ENCODE measurements at places on chromosomes 12 and 14.

GRCh38 chr14:72054911-72055310, 122.7 kb downstream of the RGS6 start:
- no peak overlapping the region for H3K27ac ChIP-seq
- H3K27me3 ChIP-seq, result peaks cover 2% of the 10 kb centered on the region
- DNase-seq, result no peak
- H3K4me1 ChIP-seq, result no peaks in the 10 kb centered on the region
- H3K4me3 ChIP-seq, result no peak overlapping the region

DNA sequence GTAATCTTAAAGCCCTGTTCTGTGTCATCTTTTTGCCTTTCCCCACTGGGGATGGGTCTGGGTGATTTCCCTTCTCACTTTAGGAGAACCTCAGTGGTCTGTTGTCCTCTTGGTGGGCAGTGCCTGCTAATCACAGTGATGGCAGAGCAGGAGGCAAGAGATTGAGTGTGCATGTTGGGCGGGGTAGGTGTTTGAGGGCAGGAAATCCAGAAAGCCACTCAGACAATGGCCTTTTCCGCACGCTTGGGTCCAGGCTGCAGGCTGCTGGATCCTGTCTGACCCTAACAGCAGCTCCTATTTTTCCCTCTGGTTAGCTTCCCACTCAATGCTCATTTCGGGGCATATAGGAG, 13.7 kb upstream of the ITGA5 start:
- no peak for DNase-seq
- H3K36me3 ChIP-seq, result no peaks in the 10 kb centered on the region
- H3K27ac ChIP-seq, result no peak overlapping the region

DNA sequence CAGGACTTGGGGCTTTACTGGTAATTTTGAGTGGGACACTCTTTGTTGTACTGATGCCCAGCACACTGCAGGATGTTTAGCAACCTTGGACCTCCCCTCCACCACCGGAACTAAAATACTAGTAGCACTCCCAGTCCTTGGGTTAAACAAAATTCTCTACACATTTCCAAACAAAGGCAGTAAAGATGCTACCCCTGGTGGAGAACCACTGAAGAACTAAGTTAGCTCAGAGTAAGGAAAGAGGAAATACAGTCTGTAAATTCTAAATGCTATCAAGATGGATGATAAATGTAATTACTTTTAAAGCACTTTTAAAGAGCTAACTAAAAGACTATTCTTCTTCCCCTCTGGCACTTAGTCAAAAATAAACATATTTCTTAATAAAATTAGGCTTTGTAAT, 64.1 kb downstream of the LRP6 start:
- H3K27ac ChIP-seq, result no peak overlapping the region
- H3K36me3 ChIP-seq, result no peaks in the 10 kb centered on the region
- no peak for DNase-seq
- H3K4me3 ChIP-seq, result no peak overlapping the region
- H3K4me1 ChIP-seq, result no peaks in the 10 kb centered on the region

DNA sequence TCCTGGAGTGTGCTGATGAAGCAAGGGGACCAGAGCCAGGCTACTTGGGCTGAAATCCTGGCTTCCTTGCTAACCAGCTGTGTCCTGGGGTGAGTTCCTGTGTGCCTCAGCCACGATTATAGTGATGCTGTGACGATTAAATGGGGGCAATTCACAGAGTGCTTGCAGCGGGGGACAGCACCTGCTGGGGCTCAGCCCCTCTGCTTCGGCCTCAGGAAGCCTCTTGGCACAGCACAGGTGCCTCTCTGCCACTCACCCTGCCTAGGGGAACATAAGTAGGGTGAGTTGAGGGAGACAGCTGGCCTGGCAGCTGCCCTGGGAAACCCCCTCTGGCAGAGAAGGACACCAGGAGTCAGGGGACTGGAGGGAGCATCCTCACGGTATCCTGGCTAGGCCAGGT, 9.4 kb downstream of the KRT80 start:
- H3K27me3 ChIP-seq, result no peaks in the 10 kb centered on the region
- no peaks in the 10 kb centered on the region for H3K36me3 ChIP-seq
- H3K4me3 ChIP-seq, result no peak overlapping the region
- H3K27ac ChIP-seq, result no peak overlapping the region
- no peaks in the 10 kb centered on the region for H3K4me1 ChIP-seq
- no peak for DNase-seq

- no peak for DNase-seq
- no peaks in the 10 kb centered on the region for H3K27me3 ChIP-seq
- H3K27ac ChIP-seq, result no peak overlapping the region
- peaks cover 37% of the 10 kb centered on the region for H3K4me1 ChIP-seq
- H3K4me3 ChIP-seq, result no peak overlapping the region
Measured at GRCh38 chr12:66663611-66664010, 15.3 kb downstream of the GRIP1 start.

- H3K4me3 ChIP-seq, result no peak overlapping the region
- no peaks in the 10 kb centered on the region for H3K36me3 ChIP-seq
- peaks cover 35% of the 10 kb centered on the region for H3K4me1 ChIP-seq
- H3K27ac ChIP-seq, result no peak overlapping the region
- DNase-seq, result peak; percentile 64
Measured at GRCh38 chr14:50055461-50056228, 60.7 kb downstream of the VCPKMT start.

DNA sequence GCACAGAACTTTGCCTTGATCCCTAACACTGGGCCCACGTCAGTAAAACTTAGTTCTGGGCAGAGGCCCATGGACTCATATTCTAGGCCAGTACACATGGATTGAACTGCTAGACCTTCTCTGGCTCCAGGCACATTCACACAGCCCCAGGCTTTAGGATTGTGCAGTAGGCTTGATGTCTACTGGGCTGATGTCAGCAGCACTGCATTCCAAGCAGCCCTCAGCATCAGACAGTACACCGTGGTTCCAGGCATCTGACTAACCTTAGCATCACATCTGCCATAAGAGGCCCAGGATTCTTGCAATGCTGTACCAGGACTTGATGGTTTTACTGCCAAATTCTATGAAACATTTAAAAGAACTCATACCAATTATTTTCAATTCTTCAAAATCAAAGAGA, 301.9 kb downstream of the CCER1 start:
- no peak for DNase-seq
- H3K4me3 ChIP-seq, result no peak overlapping the region
- no peak overlapping the region for H3K27ac ChIP-seq
- no peaks in the 10 kb centered on the region for H3K36me3 ChIP-seq
- no peaks in the 10 kb centered on the region for H3K27me3 ChIP-seq

DNA sequence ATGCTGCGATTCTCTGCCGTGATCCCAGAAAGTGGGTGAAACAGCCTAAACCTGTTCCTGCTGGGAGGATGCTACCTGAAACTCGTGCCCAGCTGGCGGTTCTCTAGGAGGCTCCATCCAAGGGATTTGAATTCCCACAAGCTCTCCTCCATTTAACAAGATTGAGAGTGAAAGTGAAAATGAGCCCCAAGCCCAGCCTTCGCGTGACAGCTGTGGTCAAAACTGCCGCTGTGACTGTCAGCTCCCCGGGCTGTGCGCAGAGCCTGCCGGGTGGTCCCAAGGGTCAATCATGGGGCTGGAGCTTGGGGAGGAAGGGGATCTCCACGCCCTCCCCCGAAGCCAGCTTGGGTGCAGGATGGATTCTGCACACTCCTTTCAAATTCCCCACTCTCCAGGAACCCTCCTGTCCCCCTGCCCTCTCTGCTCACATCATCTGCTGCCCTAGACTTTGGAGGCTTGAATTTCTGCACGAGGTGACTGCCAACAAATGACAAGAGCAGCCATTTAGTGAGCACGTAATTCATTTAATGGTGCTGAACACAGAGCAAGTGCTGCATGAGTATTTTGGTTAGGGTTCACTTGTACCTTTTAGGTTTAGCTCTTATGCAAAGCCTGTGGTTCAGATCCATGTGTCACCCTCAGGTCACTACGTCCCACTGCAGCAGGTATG, 5.3 kb downstream of the ASB2 start:
- peak overlapping the region; percentile 61 for H3K4me3 ChIP-seq
- H3K4me1 ChIP-seq, result peaks cover 63% of the 10 kb centered on the region
- peaks cover 23% of the 10 kb centered on the region for H3K27me3 ChIP-seq
- peak; percentile 73 for DNase-seq
- H3K36me3 ChIP-seq, result no peaks in the 10 kb centered on the region

DNA sequence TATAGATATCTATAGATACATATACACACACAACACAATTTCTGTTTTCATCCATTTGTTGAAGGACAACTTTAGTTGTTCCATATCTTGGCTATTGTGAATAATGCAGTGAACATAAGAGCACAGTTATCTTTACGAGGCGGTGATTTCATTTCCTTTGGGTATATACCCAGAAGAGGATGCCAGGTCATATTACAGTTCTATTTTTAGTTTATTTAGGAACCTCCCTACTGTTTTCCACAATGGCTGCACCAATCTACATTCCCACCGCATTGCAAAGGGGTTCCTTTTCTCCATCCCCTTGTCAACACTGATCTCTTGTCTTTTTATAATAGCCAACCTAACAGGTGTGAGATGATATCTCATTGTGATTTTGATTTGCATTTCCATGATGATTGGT, 143.4 kb upstream of the ARHGAP5 start:
- H3K4me1 ChIP-seq, result peaks cover 3% of the 10 kb centered on the region
- no peak overlapping the region for H3K27ac ChIP-seq
- no peak overlapping the region for H3K4me3 ChIP-seq
- no peak for DNase-seq

DNA sequence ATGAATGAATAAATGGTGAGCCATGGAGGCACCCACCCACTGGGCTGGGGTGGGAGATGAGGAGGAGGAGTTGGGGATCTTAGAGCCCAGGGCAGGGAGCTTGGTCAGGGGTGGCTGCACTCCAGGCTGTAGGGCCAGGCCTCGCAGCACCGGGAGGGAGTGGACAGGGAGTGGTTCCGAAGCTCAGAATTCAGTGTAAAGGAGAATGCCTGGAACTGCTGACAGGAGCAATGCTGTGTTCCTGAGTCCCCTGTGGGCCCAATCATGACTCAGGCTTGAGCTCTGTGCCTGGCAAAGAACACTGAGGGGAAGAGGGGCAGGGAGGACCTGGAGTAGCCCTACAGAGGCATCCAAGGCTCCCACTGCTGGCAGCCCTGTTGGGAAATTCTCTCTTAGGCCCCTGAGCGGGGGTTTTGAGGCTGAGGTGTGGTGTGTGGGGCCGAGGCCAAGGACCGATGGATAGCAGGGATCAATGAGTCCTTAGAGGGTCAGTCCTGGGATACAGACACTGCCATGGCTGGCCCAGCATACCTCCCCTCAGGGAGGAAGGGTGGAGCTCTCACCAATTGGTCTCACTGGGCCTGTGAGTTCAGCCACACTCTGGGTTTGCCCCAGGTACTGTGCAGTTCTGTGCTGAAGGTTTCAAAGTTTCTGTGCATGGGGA, 9.5 kb upstream of the RABGGTA start:
- DNase-seq, result no peak
- H3K27me3 ChIP-seq, result no peaks in the 10 kb centered on the region
- H3K4me1 ChIP-seq, result peaks cover 58% of the 10 kb centered on the region
- no peak overlapping the region for H3K27ac ChIP-seq
- H3K4me3 ChIP-seq, result no peak overlapping the region

- DNase-seq, result no peak
- no peaks in the 10 kb centered on the region for H3K4me1 ChIP-seq
- H3K36me3 ChIP-seq, result no peaks in the 10 kb centered on the region
- H3K27me3 ChIP-seq, result no peaks in the 10 kb centered on the region
- no peak overlapping the region for H3K27ac ChIP-seq
- H3K4me3 ChIP-seq, result no peak overlapping the region
Measured at GRCh38 chr14:78697341-78697740, 527.2 kb downstream of the NRXN3 start.

GRCh38 chr12:61654698-61655097, 605.5 kb upstream of the USP15 start:
- no peak for DNase-seq
- no peaks in the 10 kb centered on the region for H3K4me1 ChIP-seq
- no peak overlapping the region for H3K27ac ChIP-seq
- no peak overlapping the region for H3K4me3 ChIP-seq

DNA sequence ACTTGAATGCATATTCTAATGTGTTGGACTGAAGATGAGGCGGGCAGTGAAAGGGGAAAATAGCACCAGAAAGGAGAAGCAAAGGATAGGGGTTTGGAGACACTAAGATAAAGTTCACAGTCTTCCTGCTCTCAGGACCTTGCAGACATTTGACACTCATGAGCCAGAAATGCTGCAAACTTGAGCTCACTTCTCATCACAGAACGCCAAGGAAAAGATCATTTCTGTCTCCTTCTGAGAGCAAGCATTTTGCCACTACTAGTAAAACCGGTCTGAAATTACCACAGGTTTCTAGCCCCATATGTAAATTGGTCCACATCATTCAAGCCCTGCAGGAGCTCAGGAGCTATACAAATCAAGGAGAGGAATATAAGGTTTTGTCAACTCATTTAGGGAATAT, 44.6 kb upstream of the ANO2 start:
- no peak overlapping the region for H3K4me3 ChIP-seq
- no peaks in the 10 kb centered on the region for H3K36me3 ChIP-seq
- H3K27me3 ChIP-seq, result peaks cover 2% of the 10 kb centered on the region

DNA sequence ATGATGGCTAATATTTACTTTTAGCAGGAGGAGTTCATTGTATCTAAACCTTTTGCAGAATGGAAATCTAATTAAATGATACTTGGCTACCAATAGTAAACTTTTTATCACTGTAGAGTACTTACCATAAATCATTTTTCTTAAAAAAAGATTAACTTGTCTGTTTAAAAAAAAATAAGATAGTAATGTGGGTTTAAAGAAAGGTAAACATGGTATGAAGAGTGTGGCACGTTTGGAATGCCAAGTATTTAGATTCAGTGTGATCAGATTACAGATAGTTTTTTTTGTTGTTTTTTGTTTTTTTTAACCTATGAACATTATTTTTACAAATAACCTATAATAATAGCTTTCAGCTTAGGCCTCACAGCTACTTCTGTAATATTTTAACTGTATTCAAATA, 25.8 kb downstream of the KTN1 start:
- peaks cover 4% of the 10 kb centered on the region for H3K4me1 ChIP-seq
- H3K36me3 ChIP-seq, result no peaks in the 10 kb centered on the region
- no peak for DNase-seq
- H3K27me3 ChIP-seq, result no peaks in the 10 kb centered on the region

GRCh38 chr12:32400114-32400672, 835 bp downstream of the FGD4 start:
- peak overlapping the region; percentile 67 for H3K4me3 ChIP-seq
- H3K4me1 ChIP-seq, result peaks cover 9% of the 10 kb centered on the region
- no peaks in the 10 kb centered on the region for H3K36me3 ChIP-seq
- DNase-seq, result no peak
- H3K27me3 ChIP-seq, result no peaks in the 10 kb centered on the region
- no peak overlapping the region for H3K27ac ChIP-seq

GRCh38 chr14:68936476-68936875, 42.6 kb downstream of the ACTN1 start:
- no peaks in the 10 kb centered on the region for H3K36me3 ChIP-seq

DNA sequence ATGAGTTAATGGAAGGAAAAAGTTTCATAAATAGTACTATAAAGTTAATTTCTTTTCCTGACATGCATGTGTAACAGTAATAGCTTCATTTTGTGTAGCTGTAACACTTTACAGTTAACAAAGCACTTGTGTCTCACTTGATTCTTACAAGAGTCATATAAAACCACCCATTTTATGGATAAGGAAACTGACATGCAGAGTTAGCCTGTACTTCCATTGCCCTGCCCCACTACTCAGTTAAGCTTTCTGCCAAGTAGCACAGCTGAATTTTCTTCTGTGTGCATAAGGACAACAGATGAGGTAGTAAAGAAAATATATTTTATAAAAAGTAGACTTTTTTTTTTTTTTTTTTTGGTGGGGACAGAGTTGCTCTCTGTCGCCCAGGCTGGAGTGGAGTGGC, 32.2 kb downstream of the ANO6 start:
- DNase-seq, result no peak
- no peaks in the 10 kb centered on the region for H3K27me3 ChIP-seq
- H3K4me1 ChIP-seq, result peaks cover 5% of the 10 kb centered on the region
- H3K27ac ChIP-seq, result no peak overlapping the region
- no peak overlapping the region for H3K4me3 ChIP-seq
- H3K36me3 ChIP-seq, result no peaks in the 10 kb centered on the region

GRCh38 chr12:67760586-67761275, 112.2 kb downstream of the DYRK2 start:
- peaks cover 13% of the 10 kb centered on the region for H3K4me1 ChIP-seq
- H3K4me3 ChIP-seq, result no peak overlapping the region
